ENCODE measurements at places on chromosomes 16 and 17.

DNA sequence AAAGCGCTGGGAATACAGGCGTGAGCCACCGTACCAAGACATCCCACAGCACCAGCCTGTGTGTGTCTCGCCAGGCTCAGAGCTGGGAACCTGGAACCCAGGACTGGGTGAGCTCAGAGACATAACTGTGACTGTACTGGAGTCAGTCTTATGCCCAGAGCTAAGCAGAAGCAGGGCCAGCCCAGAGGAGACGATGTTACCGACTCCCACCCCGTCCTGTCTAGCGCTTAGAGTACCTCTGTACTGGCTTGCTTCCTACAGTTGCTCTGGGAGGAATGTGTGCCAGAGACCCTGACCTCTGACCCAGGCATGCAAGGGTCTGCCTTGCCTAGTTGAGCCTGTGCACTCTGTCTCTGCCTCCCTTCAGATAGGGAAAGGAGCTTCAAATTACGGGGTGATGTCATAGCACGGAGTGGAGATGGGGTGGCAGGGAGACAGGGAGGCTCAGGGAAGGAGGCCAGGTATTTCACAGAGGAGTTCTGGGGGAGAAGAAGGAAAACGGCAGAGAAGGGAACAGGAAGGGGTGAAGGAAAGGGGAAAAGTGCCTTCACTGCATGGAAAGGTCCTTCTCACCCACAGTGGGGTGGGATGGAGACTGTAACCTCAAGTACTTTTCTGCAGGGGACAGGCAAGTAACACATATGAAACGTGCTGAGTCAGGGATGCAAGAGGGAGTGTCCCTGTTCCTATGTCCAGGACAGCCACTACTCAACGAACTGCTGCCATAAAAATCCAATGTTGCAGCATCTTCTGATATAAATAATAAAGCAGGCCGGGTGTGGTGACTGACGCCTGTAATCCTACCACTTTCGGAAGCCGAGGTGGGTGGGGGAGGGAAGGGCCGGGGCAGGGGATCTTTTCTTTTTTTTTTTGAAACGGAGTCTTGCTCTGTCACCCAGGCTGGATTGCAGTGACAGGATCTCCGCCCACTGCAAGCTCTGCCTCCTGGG lies 5.8 kb upstream of the ARMC5 start:
- DNase-seq, result no peak

- DNase-seq, result no peak
Observed at GRCh38 chr17:17147821-17148220, 58.3 kb downstream of the PLD6 start.

DNA sequence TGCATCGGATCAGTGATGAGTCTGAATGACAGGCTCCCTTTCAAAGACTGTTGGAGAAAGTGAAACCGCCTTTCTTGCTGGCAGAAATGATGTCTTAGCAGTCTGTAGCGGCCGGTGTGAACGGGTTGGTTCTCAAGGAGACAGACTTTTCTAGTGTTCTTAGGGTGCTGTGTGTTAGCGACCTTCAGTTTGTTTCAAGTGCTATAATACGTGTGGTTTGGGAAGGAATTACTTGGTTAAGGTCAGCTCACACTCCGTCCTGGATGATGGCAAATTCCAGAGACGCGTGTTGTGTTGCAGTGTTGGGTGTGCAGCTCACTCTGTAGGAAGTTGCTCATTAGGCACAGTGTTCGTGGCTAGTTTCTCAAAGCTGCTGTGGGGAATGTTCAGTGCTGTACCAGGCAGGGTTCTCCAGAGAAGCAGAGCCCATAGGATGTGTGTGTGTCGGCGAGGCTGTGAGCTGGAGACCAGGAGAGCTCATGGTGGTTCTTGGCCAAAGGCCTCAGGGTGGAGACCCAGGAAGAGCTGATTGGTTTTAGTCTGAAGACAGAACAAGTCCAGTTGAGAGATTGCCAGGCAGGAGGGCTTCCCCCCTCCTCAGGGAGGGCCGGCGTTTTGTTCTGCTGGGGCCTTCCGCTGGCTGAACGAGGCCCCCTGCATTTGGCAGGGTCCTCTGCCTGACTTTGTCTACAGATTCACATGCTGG lies 37.6 kb downstream of the ZNF750 start:
- DNase-seq, result no peak

DNA sequence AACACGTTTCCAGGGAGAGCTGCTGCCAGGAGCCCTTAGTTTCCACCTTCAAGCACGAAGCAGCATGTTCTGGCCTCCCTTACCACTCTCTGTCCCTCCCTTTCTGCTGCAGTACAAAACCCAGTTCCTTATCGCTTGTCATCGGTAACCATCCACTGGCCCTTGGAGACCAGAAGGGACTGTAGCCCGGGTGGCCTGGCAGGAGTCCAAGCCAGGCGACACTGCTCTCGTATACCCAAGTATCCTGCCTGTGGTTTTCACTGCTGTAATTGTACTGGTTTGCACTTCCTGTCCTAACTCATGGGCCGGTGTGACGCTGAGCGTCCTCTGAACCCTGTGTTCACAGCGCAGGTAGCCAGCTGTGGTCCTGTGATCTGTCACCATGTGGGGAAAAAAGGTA lies 81.1 kb downstream of the MAF start:
- DNase-seq, result no peak

GRCh38 chr17:50523208-50523607 lies 9.3 kb upstream of the EPN3 start:
- no peak for DNase-seq

GRCh38 chr17:72602517-72603419 lies 481.9 kb downstream of the SOX9 start:
- no peak for DNase-seq

- peak; percentile 68 for DNase-seq
Observed at GRCh38 chr17:38341035-38341721, 2.6 kb downstream of the GPR179 start.

- peak; percentile 98 for DNase-seq
Observed at GRCh38 chr17:45132572-45133463, 503 bp upstream of the PLCD3 start.

DNA sequence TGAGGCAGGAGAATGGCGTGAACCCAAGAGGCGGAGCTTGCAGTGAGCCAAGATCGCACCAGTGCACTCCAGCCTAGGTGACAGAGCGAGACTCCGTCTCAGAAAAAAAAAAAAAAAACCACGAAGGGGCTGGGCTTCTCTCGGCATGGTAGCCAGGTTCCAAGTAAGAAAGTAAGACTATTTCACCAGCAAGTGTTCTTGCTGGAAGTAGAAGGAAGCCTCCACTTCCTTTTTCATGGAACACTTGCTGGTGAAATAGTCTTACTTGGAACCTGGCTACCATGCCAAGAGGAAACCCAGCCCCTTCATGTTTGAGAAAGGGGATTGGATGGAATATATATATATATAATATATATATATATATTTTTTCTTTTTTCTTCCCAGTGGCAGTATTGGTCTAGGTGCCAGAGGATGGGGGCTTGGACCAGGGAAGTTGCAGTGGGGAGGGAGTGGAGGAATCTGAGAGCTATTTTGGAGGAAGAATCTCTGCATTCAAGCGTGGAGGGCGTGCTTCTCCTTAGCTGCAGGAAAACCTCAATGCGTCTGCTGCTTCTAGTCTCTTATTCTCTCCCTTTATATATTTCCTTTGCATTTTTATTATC lies 7.2 kb upstream of the N4BP1 start:
- DNase-seq, result no peak

DNA sequence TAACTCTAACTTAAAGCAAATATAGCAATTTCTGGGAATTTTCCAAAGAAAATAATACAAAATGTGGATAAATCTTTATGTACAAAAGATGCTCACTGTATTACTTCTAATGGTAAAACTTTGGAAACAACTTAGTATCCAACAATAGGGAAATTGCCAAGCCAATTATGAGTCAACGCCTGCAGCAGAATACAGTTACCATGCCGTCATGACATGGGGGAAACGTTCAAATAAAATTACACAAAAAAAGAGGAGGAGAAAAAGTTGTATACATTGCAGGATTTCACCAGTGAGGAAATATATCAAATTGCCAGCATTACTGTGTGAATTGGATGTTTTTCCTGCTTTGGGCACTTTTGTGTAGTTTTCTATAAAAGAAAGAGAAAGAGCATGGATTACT lies 469.6 kb downstream of the SOX9 start:
- no peak for DNase-seq

DNA sequence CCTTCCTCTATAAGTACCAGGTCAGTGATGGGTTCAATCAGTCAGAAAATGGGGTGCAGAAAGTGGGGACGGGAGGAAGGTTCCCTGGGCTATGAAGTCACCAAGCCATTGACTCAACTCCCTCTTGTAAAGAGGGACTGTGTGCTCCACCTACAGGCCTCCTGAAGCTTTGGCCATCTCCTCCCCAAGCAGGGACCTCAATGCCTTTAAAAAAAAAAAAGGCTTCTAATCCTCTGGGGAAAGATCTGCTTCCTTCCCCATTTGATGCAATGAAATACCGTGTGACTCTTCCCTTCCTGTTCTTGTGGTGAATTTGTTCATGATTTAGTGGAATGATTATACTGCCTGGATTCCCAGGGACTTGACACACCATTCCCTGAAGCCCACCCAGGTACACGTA lies 30.8 kb downstream of the VWA3A start:
- DNase-seq, result no peak

DNA sequence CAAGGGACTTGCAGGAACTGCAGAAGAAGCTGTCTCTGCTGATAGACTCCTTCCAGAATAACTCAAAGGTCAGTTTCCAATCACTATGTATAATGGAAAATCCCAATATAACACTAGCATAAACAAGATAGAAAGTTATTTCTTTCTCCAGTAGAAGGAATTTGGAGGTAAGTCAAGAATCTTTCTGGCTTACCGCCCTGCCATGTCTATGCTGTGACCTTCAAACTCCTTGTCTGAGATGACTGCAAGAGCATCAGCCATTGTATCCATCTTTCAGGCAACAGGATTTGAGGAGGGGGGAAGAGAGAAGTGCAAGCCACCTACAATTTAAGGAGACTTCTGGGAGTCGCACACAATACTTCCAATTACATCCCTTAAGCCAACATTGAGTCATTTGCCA lies 2.7 kb downstream of the LDAF1 start:
- no peak for DNase-seq

GRCh38 chr17:39794249-39794970 lies 56.7 kb downstream of the GRB7 start:
- DNase-seq, result no peak

DNA sequence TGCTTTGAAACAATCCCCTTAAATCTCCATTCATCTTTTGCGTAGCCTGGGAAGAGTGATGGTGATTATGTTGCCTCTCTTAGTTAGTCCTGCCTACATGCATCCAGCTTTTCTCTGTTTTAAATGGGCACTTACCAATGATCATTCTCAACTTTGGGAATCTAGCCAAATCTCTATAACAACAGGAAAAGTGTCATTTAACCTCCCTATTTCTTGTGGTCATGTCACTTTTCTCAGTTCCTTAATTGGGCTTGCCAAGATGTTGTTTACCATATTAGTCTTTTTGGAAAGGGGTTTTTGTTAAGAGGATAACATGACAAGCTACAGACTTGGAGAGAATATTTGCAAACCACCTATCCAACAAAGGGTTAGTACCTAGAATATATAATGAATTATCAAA lies 15.6 kb upstream of the CLEC10A start:
- no peak for DNase-seq

GRCh38 chr17:58338841-58339754 lies 10.5 kb upstream of the TSPOAP1 start:
- no peak for DNase-seq

- no peak for DNase-seq
Observed at GRCh38 chr16:73129455-73129854, 81.5 kb upstream of the ZFHX3 start.

DNA sequence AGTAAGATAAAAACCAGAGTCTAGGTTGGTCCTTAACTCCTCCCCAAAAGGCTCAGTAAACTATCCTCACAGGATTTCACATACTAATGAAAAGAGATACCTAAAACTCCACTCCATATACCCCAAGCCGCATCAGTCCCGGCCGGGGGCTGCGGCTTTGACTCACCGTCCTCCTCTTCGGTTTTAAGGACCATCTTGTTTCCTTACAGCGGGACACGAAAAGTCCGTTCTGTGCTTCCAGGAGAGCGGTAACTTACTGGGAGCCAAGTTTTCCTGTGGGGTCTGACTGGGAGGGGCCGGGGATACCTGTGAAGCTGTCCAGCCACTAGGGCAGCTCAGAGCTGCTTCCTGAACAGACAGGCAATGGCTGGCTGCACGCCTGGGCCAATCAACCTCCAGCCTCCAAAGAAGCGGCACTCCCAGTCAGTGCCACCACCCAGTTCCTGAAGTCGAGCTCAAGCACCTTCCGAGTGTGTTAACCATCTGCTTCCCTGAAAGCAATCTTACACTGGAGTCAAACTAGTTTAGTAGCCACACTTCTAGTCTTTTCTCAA lies 45.5 kb downstream of the CYTH1 start:
- DNase-seq, result peak; percentile 74

- DNase-seq, result no peak
Observed at GRCh38 chr17:58702045-58702476, 9.7 kb downstream of the RAD51C start.

DNA sequence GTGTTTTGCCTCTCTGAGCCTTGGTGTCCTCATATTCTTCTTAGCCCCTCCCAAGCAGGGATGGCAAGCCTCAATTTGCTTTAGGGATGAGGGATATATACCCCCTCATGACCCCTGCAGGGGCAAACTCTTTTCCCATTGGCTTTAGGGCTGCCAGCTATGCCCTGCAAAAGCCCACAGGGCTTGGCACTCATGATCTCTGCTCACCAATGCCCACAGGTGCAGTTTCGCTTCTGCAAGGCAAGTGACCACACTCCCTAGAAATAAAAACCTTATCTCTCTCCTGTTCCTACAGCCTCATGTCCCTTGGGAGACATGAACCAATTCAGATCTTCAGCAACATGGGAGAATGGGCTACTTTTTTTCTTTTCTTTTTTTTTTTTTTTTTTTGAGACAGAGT lies 8.8 kb downstream of the BEAN1 start:
- DNase-seq, result no peak

DNA sequence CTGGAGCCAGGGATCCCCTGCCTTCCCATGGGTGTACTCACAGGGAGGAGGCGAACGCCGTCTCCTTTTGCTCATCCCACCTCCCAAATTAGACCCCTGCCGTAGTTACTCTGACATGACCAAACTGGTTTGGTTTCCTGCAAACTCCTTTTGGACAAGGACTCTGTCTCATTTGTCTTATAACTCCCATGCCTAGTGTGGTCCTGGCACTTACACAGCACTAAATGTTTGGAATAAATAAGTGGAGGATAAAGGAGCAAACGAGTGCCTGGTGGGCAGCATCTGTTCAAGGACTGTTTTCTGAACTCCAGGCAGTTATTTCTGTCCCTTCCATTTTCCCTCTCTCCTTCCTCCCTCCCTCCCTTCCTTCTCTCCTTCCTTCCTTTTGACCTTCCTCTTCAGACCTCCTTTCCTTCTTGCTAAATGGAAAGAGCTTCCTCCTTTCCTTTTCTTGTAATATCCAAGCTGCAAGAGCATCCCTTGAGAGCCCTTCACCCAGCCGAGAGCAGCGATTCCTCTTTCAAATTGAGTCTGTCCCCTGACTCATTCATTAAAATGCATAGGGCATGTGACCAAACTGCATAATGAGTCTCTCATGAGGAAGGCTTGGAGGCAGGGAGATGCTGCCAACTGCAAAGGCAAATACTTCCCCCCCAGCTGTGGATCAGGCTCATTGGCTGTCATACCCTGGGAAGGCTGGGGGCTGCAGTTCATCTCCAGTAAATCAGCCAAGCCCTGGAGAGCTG lies 36.8 kb downstream of the CHD9 start:
- DNase-seq, result no peak

GRCh38 chr16:68324336-68324735 lies 13.5 kb downstream of the PRMT7 start:
- DNase-seq, result no peak

Data from D341Med (cell line).